ENCODE measurements at places on chromosomes 5 and 9.

- DNase-seq = no peak
These were observed 21.9 kb downstream of the NEK6 start for GRCh38 chr9:124279531-124280175.

- no peak for DNase-seq
These were observed 102.0 kb upstream of the DMAC1 start for GRCh38 chr9:7901621-7902020.

DNA sequence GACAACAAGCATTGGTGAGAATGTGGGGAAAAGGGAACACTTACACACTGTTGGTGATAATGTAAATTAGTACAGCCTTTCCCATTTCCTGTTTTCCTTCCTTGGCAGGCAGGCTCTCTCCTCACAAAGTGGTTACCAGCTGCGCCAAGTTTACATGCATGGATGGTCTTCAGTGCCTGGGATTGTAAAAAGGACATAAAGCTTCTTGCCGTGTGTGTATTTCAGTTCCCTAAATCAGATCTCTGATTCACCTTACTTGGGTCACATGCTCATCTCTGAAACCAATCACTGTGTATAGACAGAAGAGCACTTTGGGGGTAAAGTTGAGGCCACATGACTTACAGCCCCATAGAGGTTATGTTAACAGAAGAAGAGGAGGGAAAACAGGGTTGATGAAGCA lies 92.8 kb downstream of the CAVIN4 start:
- no peak for DNase-seq

- no peak for DNase-seq
These were observed 8.4 kb upstream of the KIF12 start for GRCh38 chr9:114107286-114108001.

- no peak for DNase-seq
These were observed 150.5 kb downstream of the YTHDC2 start for GRCh38 chr5:113663879-113664541.

DNA sequence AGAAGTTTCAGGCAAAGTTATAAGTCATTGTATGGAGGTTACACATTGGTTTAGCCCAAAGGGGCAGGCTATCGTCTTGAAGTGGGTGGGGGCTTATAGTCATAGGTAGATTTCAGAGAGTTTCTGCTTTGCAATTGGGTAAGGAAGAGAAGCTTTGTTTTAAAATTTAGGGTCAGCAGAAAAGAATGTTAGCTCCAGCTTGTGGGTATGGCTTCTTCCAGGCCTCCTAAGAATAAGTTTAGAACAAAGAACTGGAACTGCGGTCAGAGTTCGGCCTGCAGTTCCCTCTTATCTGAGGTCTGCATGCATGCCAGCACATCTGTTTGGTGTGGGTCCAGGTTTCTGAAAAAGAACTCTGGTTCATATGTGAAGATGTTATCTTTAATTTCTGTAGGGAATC lies 96.1 kb downstream of the CYFIP2 start:
- DNase-seq = peak; percentile 20

- DNase-seq = no peak
These were observed 7.8 kb upstream of the GADD45G start for GRCh38 chr9:89596937-89597555.

DNA sequence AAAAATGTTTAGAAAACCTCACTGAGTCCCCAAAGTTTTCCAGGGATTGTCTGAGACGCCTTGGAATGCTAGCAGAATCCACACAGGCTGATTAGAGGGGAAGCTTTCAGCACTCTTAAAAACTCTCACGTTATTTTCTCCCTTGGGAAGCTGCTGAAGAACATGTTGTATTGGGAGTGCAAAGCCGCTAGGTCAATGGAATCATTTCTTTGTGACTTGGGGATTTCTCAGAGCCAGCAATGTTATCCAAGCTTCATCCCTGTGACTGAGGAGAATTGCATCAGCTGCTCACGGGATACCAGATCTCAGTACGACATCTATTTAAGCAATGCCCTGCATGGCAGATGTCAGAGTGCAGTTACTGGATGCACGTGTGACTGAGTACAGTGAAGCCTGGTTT lies 426.4 kb upstream of the MPDZ start:
- no peak for DNase-seq

DNA sequence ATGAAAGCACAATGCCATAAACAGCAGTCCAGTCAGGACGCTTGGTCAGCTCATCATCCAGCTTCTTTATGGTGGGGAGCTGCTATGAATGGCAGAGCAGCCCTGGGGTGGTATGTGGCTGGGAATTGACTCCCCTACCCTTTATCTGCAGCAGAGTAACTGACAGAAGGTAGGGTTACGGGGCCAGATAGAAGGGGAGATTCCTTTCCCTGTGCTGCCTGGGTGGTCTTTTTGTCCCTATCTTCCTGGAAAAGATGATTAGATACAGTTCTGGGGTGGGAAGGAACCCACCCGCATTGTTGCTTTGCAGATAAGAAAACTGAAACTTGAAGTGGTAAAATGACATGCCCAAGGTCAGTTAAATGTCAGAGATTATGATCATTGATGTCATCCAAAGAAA lies 405.5 kb downstream of the ARHGEF28 start:
- DNase-seq = no peak

- no peak for DNase-seq
These were observed 653.6 kb upstream of the ITGA1 start for GRCh38 chr5:52134013-52134650.

DNA sequence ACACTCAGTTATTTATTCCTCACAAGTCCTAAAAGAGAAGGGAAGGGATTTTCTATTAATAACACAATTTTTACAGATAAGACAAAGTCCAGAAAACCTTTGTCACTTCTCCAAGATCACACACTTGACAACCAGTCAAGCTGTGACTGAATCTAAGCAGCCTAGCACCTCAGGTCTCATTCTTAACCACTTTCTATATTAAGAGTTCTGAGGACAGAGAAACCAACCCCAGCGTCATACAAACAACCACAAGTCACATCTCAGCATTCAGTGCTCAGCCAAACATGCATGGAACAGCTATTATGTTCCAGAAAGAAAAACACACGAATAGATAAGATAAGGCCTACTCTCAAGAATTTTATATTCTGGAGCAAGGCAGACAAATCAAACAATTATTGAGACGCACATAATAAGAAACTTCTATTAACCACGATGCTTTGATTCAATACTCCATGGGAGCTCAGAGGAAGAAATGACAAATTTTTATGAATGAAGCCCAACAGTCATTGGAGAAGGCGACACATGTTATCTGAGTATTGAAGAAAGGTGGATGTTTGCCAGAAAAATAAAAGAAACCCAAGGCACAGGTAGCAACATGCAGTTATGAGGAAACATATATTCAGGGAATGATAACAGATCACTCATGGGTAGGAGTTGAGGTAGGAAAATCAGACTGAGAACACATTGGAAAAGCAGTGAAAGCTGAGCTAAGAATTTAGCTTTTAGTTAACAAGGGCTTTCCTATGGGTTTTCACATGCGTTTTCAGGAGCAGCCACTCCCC lies 113.1 kb downstream of the HTR4 start:
- no peak for DNase-seq

DNA sequence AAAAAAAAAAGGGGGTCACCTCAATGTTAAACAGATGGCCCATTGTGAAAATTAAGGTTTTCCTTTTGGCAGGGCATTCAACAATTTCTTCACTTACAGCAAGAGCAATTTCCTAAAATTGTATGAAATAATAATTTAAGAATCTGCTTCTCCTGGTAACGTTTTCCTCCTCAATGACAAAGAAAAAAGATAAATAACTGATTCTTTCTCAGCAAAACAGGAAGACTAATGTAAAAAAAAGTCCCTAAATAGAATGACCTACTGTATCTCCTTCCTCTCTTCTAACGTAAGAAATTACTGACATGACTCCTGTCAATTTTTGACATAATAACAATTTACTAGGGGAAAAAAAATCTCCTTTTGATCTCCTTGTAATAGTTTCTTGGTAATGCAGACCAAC lies 25.5 kb downstream of the ABHD17B start:
- DNase-seq = no peak

DNA sequence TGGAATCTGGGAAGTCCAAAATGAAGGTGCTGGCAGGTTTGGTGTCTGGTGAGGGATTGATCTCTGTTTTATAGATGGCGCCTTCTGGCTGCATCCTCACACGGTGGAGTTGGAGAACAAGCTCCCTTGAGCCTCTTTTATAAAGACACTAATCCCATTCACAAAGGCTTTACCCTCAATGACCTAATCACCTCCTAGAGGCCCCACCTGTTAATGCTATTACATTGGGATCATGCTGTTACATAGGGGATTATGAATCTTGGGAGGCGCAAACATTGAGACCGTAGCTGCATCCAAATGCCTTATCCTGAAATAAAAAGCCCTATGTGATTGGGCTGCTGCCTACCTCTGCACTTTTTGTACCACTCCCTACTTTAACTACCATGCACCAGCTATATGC lies 197.1 kb upstream of the HMHB1 start:
- DNase-seq = no peak

DNA sequence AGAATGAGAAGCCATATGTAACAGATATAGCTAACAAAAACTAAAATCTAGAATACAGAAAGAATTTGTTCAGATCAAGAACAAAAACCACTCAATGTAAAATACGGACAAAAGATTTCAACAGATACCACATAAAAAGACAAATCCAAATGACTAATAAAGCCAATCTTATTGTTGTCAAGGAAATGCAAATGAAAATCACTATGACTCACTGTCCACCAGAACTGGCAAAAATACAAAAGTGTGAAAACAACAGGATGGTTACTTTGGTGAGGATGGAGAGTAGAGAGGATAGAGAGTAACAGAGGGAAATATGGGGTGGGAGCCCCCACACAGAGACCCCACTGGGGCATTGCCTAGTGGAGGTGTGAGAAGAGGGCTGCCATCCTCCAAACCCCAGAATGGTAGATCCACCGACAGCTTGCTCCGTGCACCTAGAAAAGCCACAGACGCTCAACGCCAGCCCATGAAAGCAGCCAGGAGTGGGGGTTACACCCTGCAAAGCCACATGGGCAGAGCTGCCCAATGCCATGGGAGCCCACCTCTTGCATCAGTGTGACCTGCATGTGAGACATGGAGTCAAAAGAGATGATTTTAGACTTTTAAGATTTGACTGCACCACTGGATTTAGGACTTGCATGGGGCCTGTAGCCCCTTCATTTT lies 15.2 kb upstream of the RHOBTB3 start:
- no peak for DNase-seq

DNA sequence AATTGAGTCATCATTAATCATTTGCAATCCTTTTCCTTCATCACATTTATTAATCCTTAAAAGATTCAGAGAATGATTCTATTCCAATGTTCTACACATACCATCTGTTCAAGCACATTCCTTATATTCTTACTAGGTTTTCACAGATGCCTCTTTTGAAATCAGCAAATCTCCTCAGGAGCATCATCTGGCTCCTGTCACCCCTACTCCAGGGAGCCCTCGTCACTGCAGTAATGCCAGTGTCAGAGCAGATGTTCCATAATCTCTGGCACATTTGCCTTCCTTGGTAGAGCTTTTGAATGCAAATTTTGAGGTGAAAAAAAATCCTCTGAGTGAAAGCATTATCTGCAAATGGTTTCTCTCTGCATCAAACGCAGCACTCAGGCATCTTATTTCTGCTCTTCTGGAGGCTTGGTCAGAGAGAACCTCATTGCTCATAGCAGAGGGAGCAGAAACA lies 7.6 kb upstream of the KCNV2 start:
- no peak for DNase-seq

GRCh38 chr5:56128113-56128512 lies 105.0 kb downstream of the ANKRD55 start:
- no peak for DNase-seq

DNA sequence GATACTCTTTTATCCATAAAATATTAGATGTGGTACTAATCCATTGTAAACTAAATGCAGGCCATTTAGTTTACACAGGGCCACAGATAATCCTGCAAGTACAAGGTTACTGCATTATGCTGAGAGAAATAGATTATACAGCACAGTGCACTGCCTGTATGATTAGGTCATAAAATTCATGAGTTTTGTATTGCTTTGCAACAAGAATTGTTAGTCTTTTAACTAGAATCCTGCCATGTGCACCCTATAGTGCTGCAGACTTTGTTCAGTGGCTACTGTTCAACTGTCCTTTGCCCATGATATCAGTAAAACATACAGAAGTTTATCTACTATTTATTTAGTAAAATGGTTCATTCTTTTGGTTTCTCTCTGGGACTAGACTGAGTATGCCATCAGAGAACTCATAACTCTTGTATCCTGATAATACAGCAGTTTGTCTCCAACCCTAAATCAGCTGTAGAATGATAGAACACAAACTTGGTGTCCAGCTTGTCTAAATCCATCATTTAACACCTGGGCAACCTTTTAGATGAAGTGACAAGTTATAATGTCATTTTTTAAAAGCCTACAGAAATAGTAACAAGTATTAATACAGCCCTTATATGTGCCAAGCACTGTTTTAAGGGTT lies 291.2 kb downstream of the TMEM167A start:
- DNase-seq = no peak

- DNase-seq = no peak
These were observed 436.5 kb downstream of the KIAA0825 start for GRCh38 chr5:94181895-94182294.

GRCh38 chr5:39062530-39062929 lies 11.7 kb downstream of the RICTOR start:
- DNase-seq = no peak

- DNase-seq = peak; percentile 5
These were observed 64.2 kb downstream of the FGF18 start for GRCh38 chr5:171483551-171484135.

DNA sequence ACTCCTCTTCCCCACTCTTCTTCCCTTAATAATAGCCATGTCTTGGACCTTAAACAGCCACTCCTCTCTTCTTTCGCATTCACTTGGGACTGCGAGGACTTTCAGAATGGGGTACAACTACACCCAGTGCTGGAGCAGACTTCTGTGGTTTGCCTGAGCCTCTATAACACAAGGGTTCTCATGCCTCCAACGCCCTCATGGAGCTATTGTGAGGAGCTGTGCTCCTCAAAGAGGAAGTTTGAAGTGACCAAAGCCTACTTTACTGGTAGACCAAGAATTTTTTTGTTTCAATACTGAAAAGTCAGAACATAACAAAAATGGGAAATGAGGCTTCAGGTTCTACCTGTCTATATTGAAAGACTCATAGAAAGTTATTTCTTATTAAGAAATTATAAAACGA lies 316.4 kb downstream of the PIK3R1 start:
- no peak for DNase-seq

- DNase-seq = no peak
These were observed 32.1 kb downstream of the ADRB2 start for GRCh38 chr5:148858547-148858946.

- peak; percentile 82 for DNase-seq
These were observed 52.3 kb downstream of the NTNG2 start for GRCh38 chr9:132214027-132214622.

All from globus pallidus (tissue), 1 donor.